ENCODE measurements at places on chromosomes 16 and 17.

DNA sequence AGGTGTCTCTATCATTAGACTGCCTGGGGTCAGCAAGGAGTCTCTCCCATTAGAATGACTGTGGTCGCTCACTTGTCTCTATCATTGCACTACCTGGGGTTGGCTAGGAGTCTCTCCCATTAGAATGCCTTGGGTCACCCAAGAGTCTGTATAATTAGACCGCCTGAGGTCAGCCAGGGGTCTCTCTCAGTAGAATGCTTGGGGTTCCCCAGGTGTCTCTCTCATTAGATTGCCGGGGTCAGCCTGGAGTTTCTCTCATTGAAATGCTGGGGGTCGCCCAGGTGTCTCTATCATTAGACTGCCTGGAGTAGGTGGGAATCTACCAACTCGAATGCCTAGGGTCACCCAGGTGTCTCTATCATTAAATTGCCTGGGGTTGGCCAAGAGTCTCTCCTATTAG is 2231.6 kb downstream of the TP53TG3F start:
- DNase-seq, result no peak

- DNase-seq, result no peak
These were observed 26.8 kb upstream of the DLX3 start for GRCh38 chr17:50021681-50022370.

- no peak for DNase-seq
These were observed 140.6 kb downstream of the VPS53 start for GRCh38 chr17:574061-574460.

DNA sequence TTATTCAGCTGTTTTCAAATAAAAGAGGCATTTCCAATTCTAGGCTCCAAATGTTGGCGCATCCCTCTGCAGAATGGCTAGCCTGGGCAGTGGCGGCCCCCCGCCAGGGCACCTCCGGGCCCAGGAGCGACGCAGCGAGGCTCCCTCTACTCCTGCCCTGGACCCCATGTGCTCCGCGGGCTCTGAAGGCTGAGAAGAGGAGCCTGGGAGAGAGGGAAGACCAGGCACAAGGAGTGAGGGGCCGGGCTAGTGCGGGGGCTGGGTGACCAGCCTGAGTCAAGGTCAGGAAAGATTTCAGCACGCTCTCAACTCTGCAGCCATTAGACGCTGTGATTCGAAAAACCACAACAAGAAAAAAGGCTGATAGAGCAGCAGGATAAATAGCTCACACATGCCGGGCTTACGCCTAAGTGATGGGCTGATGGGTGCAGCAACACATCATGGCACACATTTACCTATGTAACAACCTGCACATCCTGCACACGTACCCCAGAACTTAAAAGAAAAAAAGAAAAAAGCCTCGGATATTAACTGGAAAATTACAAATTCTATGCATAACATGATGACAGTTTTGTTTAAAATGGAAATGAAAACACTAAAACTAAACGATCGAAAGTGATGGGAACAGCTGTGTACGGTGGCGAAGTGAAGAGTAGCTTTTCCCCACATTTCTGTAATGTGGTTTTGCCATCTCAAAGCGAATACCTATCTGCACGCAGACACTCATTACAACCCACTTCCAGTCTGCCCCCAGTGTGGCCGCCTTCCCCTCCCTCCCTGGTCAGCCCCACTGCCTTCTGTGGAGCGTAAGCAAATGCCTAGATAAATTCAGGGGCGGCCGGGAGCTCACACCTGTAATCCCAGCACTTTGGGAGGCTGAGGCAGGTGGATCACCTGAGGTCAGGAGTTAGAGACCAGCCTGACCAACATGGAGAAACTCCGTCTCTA is 44.4 kb downstream of the MAP1LC3B start:
- peak; percentile 59 for DNase-seq

DNA sequence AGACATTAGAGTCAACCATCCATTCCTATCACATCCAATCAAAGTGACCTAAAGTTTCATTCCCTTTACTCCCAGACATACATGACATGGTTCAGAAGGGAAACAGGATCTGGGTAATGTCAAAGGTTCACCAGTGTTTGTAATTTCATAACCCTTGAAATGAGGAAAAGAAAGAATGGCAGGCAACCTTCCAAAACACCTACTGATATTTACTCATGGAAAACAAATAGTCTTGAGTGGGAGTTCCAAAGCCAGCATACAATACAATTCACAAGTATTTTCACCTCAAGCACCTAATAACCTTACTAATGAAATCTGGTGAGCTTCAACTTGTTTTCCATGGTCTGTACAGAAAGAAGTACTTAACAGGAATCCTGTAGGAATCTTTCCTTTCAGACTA is 72.5 kb upstream of the AXIN2 start:
- no peak for DNase-seq

DNA sequence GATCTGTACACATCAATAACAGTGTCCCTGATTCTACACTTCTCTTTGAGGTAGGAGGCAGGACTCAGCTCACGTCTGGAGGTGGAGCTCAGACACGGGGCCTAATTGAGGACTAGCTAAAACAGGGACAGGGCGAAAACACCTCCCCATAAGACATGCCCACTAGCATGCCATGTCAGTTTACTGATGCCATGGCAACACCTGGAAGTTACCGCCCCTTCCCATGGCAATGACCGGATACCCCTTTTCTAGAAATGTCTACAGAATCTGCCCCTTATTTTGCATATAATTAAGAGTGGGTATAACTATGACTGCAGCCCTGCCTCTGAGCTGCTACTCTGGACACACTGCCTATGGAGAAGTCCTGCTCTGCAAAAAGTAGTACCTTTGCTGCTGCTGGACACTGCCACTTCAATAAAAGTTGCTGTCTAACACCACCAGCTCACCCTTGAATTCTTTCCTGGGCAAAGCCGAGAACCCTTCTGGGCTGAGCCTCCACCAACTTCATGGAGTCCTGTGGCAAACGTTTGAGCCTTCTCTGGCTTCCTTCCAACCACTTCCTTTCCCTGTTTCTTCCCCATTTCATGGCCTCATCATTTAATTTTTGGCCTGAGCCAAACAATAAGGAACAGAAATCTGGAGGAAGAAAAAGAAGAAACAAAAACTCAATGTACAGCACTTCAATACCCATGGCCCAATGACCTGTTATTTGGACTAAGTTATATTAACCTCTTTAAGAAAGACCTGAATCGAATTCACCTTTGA is 21.0 kb downstream of the PHB1 start:
- DNase-seq, result no peak

- DNase-seq, result no peak
These were observed 35.9 kb downstream of the CBFA2T3 start for GRCh38 chr16:88940862-88941817.

DNA sequence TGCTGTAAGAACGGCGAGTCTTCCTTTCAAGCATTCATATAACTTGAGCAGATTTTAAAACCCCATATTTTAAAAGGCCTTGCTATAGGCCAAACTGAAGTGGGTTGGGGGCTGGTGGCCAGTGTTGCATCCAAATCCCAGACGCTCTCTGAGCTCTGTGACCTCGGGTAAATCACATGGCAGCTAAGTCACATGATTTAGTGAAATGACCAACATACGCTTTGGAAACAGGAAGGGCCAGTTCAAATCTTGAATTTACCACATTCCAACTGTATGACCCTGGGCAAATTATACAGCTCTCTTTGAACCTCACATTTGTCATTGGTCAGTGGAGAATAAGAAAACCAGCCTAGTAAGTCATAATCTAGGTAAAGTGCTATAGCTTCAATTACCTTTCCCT is 519.3 kb downstream of the HAPSTR1 start:
- no peak for DNase-seq

- peak; percentile 94 for DNase-seq
These were observed 6.3 kb downstream of the BCAR1 start for GRCh38 chr16:75244844-75245758.

DNA sequence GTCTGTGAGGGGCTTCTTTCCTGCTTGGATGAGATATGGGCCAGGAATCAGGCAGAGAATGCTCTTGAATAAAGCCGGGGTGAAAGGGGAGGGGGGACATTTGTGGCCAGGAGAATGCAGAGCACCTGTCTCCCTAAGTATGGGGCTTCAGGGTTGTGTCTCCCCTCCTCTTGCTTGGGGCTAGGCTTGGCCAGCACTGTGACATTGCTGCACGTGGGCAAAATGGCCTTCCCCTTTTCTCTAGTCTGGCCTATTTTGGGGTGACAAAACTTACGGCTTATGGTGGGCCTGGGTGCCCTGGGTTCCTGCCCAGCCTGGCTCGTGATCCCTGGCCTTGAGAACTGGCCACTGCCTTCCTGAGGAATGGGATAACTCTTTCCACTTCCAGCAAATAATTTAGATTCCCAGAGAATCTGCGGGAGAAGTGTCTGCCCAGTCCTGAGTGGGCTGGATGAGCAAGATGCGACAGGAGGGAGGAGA is 5.6 kb downstream of the NFE2L1 start:
- no peak for DNase-seq

- DNase-seq, result no peak
These were observed 47.3 kb upstream of the IL34 start for GRCh38 chr16:70598937-70599503.

- no peak for DNase-seq
These were observed 93.4 kb downstream of the C16orf95 start for GRCh38 chr16:87223656-87224248.

GRCh38 chr17:10226930-10227695 is 28.7 kb upstream of the GAS7 start:
- no peak for DNase-seq

- no peak for DNase-seq
These were observed 101.3 kb upstream of the C17orf78 start for GRCh38 chr17:37274461-37274860.

GRCh38 chr17:40416671-40417070 is 1.0 kb downstream of the TOP2A start:
- no peak for DNase-seq

GRCh38 chr17:78300962-78301820 is 58.7 kb downstream of the SOCS3 start:
- no peak for DNase-seq

DNA sequence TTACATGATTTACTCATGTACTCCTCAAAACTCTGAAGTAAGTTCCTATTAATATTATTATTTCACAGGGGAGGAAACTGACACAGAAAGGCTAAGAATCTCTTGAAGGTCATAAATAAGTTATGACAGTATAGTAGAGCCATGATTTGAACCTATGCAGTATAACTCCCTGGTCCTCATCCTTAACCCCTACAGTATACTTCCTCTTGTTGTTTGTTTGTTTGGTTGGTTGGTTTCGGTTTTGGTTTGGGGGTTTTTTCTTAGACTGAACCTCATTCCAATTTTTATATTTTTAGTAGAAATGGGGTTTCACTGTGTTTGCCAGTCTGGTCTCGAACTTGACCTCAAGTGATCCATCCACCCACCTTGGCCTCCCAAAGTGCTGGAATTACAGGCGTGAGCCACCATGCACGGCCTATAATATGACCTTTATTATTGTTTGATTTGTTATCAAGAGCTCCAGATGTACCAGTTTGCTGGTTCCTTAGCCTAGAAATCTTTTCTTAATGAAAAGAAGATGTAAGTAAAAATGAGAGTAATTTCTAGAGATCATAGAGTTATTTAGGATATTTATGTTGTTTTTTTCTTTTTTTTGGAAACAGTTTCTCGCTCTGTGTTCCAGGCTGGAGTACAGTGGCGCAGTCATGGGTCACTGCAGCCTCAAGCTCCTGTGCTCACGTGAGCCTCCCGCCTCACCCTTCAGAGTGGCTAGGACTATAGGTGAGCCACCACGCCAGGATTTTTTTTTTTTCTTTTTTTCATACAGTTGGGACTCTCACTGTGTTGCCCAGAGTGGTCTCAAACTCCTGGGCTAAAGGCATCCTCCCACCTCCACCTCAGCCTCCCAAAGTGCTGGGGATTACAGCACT is 4.8 kb downstream of the PRR11 start:
- DNase-seq, result no peak

DNA sequence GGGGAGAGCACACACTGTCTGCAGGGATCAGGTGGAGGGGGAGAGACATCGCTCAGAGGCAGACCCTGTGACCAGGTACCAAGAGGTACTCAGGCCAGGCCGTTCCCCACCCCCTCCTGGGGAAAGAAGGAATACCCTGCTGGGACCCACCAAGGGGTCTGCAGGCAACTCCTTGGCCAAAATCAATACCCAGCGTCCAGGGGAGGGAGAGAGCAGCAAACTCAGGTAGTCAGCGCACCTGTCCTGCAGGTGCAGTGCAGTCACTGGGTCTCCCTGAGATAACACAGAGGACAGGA is 57.5 kb upstream of the DOC2B start:
- no peak for DNase-seq

DNA sequence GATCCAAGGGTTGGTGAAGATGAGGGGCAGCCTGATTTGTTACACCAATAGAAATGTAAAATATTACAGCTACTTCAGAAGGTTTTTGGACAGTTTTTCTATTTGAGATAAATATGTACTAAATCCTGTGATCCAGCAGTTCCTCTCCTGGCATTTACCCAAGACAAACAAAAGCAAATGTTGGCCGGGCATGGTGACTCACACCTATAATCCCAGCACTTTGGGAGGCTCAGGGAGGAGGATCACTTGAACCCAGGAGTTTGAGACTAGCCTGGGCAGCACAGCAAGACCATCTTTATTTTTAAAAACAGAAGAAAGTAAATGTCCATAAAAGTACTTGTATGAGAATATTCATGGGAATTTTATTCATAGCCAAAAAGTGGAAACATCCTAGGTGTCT is 64.8 kb upstream of the MRC2 start:
- peak; percentile 38 for DNase-seq

DNA sequence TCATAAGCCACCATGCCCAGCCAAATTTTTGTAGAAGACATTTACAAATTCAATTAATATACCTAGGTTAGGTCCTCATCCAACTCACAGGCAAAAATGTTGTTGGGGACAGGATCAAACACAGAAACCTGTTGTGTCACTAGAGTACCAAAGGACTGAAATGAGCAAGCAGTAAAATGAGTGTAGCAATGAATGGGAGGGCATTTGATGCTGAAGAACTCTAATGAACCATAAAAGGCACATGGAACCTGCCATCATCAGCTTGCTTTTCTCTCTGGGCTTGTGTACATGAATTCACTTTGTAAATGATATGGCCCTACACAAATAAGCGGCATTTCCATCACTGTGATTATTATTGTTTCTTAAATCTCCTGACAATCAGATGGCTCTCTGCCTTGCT is 17.8 kb downstream of the USP31 start:
- no peak for DNase-seq

DNA sequence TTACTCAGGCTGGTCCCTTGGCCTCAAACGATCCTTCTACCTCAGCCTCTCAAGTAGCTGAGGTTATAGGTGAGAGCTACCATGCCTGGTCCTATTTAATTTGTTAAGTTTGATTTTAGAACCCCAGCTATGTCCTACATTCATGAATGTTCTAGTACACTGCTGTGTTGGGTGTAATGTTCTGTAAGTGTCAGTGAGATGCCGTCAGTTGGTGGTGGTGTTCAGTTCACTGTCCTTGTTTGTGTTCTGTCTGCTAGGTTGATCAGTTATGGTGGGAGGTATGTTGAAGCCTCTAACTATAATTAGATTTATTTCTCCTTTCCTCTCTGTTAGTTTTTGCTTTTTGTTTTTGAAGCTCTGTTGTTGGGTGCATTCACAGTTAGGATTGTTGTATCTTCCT is 8.3 kb downstream of the IST1 start:
- no peak for DNase-seq

- DNase-seq, result no peak
These were observed 258.4 kb upstream of the CACNG5 start for GRCh38 chr17:66576473-66576872.
